ACHN (cell line): ENCODE measurements at places on chromosomes 2 and 18.

DNA sequence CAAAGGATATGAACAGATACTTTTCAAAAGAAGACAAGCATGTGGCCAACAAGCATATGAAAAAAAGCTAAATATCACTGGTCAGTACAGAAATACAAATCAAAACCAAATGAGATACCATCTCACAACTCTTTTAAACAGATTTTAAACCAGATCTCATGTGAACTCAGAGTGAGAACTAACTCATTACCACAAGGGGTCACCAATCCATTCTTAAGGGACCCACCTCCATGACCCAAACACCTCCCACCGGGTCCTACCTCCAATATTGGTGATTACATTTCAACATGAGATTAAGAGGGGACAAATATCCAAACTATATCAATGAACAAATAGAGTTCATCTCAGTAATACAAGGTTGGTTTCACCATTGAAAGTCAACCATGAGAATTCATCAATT is 319.8 kb upstream of the GULP1 start:
- DNase-seq, result no peak

DNA sequence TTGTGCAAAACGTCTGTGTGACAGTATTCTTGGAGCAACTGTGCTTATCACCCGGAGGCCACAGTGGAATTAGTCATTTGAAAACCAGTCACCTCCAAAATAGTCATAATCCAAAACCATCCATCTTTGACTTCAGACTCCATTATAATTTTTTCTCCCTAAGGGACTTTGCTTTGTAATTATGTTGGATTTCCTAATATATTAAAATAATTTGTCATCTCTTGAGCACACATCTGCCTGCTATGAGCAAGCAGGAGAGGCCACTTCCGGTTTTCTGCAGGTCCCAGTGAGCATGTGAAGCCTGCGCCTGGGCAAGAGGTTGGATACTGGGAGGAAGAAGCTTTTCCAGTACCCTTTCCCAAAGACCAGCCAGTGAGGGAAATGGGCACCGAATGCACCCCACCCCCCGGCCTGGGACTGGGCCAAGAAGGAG is 57.7 kb downstream of the ODC1 start:
- no peak for DNase-seq

DNA sequence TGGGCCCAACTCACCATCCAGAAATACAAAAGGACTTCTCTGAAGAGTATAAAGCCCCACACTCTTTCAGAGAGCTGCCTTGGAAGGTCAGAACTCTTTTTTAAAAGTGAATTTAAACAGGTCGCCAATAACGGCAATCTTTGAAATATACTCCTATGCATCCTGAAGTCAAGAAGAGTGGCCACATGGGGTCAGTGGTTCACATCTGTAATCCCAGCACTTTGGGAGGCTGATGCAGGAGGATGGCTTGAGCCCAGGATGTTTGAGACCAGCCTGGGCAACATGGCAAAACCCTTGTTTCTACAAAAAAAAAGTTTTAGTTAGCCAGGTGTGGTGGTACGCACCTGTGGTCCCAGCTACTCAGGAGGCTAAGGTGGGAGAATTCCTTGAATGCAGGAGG is 68.1 kb upstream of the FZD7 start:
- no peak for DNase-seq

- no peak for DNase-seq
Observed at GRCh38 chr2:211944572-211944971, 594.0 kb downstream of the ERBB4 start.
